ENCODE measurements at places on chromosomes 13 and 19.

DNA sequence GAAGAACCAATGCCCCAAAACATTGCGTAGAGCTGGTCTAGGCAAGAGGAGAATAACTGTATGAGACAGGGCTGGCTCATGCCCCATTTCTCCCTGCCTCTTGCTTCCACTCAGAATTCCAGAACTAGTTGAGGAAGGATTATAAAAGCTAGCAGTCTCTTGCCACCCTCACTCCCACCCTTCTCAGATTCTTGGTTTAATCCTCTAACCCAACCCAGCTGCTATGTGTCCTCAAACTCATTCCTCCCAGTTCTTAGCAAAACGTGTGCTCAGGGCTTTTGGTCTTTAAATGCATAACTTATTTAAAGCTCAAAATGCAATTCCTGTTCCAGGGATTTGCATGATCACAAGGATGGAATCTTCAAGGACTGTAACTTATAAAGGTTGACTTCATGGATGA is 466.3 kb downstream of the COG6 start:
- DNase-seq = no peak
- H3K27me3 ChIP-seq = no peaks in the 10 kb centered on the region
- H3K4me3 ChIP-seq = no peak overlapping the region
- no peaks in the 10 kb centered on the region for H3K36me3 ChIP-seq
- H3K27ac ChIP-seq = no peak overlapping the region

GRCh38 chr13:41075034-41075433 is 13.7 kb downstream of the WBP4 start:
- H3K4me3 ChIP-seq = no peak overlapping the region
- H3K27me3 ChIP-seq = no peaks in the 10 kb centered on the region
- H3K4me1 ChIP-seq = no peaks in the 10 kb centered on the region
- H3K27ac ChIP-seq = no peak overlapping the region
- H3K36me3 ChIP-seq = peaks cover 41% of the 10 kb centered on the region

DNA sequence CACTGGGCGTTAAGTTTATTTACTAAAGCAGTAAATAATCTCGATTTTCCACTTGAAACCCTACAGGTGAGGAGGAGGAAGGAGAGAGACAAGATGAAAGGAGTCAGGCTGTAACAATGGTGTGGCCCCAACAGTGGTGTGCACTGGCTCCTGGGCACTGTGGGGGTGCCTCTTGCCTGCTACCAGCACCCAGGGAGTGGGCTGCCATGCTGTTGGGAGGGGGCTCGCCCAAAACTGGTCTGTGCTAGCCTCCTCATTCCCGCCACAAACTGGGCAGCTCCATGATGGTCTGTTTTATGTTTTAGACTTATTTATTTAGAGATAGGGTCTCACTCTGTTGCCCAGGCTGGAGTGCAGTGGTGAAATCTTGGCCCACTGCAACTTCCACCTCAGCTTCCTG is 49.8 kb upstream of the SLC7A9 start:
- H3K4me1 ChIP-seq = no peaks in the 10 kb centered on the region
- H3K27ac ChIP-seq = no peak overlapping the region
- H3K4me3 ChIP-seq = no peak overlapping the region
- no peaks in the 10 kb centered on the region for H3K27me3 ChIP-seq
- DNase-seq = no peak

- H3K27me3 ChIP-seq = no peaks in the 10 kb centered on the region
- no peak overlapping the region for H3K27ac ChIP-seq
- no peaks in the 10 kb centered on the region for H3K4me1 ChIP-seq
- DNase-seq = no peak
Observed at GRCh38 chr13:61149331-61149730, 266.3 kb downstream of the PCDH20 start.

GRCh38 chr19:33713194-33713593 is 83.5 kb upstream of the KCTD15 start:
- H3K27ac ChIP-seq = no peak overlapping the region
- no peak for DNase-seq
- no peak overlapping the region for H3K4me3 ChIP-seq
- H3K4me1 ChIP-seq = no peaks in the 10 kb centered on the region

DNA sequence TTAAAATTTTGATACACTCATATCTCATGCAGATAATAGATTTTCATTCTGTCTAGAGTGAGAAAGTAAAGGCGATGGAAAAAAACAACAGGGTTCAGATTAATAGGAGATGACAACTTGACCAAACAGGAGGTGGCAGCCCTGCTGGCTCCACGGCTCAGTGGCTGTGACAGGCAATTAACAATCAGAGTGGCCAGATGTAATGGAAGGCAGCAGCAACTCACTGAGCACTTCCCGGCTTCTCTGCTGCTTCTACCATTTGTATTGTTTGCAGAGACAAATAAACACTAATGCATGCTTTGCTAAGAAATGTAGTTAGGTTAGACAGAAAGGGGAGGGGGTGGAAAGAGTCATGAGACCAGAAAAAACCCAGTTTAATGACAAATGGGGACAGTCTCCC is 473.0 kb upstream of the SLC10A2 start:
- H3K27ac ChIP-seq = no peak overlapping the region
- H3K36me3 ChIP-seq = no peaks in the 10 kb centered on the region
- no peak for DNase-seq
- H3K4me1 ChIP-seq = no peaks in the 10 kb centered on the region
- no peak overlapping the region for H3K4me3 ChIP-seq
- no peaks in the 10 kb centered on the region for H3K27me3 ChIP-seq

DNA sequence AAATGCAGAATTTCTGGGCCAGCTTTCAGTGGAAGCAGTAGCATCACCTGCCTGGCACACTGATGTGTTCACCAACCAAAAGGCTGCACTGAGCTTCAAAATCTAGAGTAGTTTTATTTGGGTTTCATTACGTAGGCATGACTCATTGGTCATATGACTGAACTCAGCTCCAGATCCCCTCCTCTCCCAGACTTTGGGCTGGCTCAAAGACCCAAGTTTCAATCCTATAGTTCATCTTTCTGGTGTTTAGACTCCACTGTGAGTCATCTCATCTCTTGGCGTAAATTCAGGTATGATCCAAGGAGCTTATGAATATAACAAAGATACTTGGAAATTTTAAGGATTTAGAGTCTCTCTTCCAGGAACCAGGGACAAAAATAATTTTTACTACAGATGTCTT is 17.7 kb downstream of the ZMYM5 start:
- peak overlapping the region; percentile 89 for H3K27ac ChIP-seq
- peak; percentile 99 for DNase-seq
- H3K27me3 ChIP-seq = no peaks in the 10 kb centered on the region
- peaks cover 17% of the 10 kb centered on the region for H3K4me1 ChIP-seq

DNA sequence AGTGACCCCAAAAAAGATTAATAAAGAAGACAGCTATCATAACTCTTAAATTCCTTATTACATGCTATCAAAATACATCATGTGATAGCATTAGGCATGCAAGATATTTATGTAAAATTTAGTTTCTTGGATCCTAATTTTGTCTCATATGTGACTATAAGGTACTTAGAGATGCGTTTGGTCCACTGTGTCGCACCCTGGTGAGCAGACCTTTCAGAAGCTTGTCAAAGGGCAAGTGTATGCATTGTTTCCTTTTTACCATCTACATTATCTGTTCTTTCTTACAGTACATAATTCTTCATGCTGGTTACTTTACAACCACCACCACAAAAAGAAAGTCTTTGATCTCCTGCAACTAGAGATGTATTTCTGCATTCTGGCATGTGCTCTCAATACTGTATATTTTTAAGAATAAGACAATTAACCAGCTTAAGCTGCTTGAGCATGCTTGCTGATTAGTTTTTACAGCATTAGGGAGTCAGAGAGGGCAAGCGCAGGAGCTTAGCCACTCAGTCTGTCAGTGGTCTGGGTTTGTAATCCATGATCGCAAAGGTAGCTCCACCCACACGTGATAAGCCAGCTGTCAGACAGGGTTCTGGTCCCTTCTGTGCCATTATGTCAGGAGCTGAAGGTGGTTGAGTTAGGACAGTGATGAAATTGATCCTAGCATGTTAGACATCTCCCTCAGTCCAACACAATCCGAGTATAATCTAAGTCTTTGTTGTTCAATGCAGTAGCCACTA is 500.9 kb downstream of the MYO16 start:
- no peak overlapping the region for H3K27ac ChIP-seq
- H3K4me1 ChIP-seq = no peaks in the 10 kb centered on the region
- H3K4me3 ChIP-seq = no peak overlapping the region
- no peaks in the 10 kb centered on the region for H3K36me3 ChIP-seq
- no peak for DNase-seq
- H3K27me3 ChIP-seq = no peaks in the 10 kb centered on the region

- H3K27me3 ChIP-seq = no peaks in the 10 kb centered on the region
- peak within 1 kb of the TSS; percentile 85 for H3K4me3 ChIP-seq
- peak within 1 kb of the TSS; percentile 99 for H3K27ac ChIP-seq
Observed at GRCh38 chr13:101452519-101453485, at the start of gene ITGBL1. Gene ITGBL1 (plus strand): TSS chr13:101452675. CDS start chr13:101452834, 159 bp downstream.

GRCh38 chr13:113759525-113760137 is 605 bp downstream of the TMEM255B start:
- H3K27me3 ChIP-seq = no peaks in the 10 kb centered on the region
- DNase-seq = peak; percentile 25
- peak overlapping the region; percentile 97 for H3K4me3 ChIP-seq
- no peaks in the 10 kb centered on the region for H3K36me3 ChIP-seq
- H3K27ac ChIP-seq = peak overlapping the region; percentile 17

- peak; percentile 52 for DNase-seq
- peaks cover 61% of the 10 kb centered on the region for H3K4me1 ChIP-seq
- no peaks in the 10 kb centered on the region for H3K36me3 ChIP-seq
- H3K27me3 ChIP-seq = no peaks in the 10 kb centered on the region
Observed at GRCh38 chr19:1265615-1266128, 3.5 kb upstream of the CIRBP start.

GRCh38 chr19:2578901-2579677 is 103.2 kb downstream of the GADD45B start:
- peak overlapping the region; percentile 70 for H3K4me3 ChIP-seq
- no peaks in the 10 kb centered on the region for H3K27me3 ChIP-seq
- DNase-seq = peak; percentile 87
- H3K27ac ChIP-seq = peak overlapping the region; percentile 57

DNA sequence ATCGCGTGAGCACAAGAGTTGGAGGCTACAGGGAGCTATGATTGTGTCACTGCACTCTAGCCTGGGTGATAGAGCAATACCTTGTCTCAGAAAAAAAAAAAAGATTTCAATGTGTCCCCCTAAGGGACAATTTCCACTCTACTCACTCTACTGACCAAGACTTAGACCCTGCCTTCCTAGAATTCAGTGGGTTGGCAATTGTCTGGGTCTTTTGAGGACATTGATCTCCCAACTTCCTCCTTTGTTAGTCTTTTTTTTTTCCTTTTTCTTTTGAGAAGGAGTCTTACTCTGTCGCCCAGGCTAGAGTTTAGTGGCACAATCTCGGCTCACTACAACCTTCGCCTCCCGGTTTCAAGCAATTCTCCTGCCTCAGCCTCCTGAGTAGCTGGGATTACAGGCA is 2.2 kb downstream of the SPTBN4 start:
- H3K27ac ChIP-seq = no peak overlapping the region
- no peaks in the 10 kb centered on the region for H3K36me3 ChIP-seq
- peaks cover 15% of the 10 kb centered on the region for H3K4me1 ChIP-seq

DNA sequence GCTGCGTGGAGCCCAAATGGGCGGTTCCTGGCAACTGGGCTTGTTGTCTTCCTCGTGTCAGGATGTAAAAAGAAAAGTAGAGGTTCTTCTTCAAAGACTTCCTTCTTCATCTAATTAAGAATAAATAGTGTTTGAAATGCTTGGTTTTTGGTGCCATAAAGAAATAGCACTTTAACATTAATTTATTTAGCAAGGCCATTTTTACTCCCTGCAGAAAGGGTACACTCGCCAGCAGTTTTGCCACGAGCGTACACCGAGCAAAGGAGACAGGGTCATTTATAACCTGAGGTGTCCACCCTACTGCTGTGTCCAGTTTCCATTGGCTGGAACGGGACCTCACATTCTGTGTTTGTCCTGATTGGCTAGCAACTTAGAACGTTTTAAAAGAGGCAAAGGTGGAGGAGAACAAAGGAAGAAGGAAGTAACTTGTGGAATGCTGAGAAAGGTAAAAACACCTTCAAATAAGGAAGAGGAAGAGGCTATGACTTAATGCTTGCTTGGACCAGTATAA is 21.8 kb upstream of the OR10H1 start:
- peak; percentile 82 for DNase-seq
- peak overlapping the region; percentile 72 for H3K4me3 ChIP-seq
- peaks cover 25% of the 10 kb centered on the region for H3K4me1 ChIP-seq
- no peaks in the 10 kb centered on the region for H3K27me3 ChIP-seq
- H3K27ac ChIP-seq = peak overlapping the region; percentile 97

DNA sequence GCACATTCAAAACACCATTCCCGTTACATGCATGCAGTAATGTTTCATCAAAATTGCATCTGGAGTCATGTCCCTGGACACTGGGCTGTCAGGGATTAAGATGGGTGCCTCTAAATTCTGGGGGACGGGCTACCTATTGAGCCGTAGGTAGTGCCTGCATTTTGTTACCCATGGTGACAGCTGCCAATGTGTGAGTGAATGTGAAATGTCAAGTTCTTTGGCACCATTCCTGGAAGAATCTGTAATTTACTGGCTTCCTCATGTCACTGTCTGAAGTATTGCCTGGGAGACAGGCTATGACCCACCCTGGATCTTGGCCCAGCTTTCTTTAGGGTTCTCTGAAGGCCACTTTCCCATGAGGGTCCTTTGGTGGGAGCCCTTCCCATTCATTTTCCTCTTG is 266.1 kb downstream of the TSHZ3 start:
- H3K4me1 ChIP-seq = no peaks in the 10 kb centered on the region
- no peak overlapping the region for H3K4me3 ChIP-seq
- H3K36me3 ChIP-seq = no peaks in the 10 kb centered on the region
- no peak for DNase-seq
- H3K27me3 ChIP-seq = no peaks in the 10 kb centered on the region
- H3K27ac ChIP-seq = no peak overlapping the region

DNA sequence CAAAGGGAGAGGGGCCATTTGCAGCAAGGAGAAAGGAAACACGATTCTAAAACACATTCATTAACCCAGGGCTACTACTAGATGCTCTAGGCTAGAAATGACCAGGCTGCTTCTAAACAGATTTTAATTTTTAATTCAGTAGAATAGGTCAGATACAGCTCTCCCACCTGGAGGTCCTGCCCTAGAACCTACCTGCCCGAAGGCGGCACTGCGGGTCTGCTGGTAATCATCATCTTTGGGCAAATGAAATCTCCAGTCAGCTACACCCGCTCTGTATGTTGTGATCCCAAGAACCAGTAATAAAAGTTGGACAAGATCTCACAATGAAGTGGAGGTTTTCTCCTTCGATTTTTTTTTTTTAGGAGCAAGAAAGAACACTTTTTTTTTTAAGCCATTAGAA is 345.3 kb downstream of the ENOX1 start:
- H3K27ac ChIP-seq = no peak overlapping the region
- H3K4me1 ChIP-seq = no peaks in the 10 kb centered on the region
- DNase-seq = no peak
- no peaks in the 10 kb centered on the region for H3K27me3 ChIP-seq
